ENCODE measurements at places on chromosomes 1 and 21. TPM values are rescaled to one million over a fixed set of nuclear protein-coding genes. Genes with fewer than 3 reads are reported as not detected.

The GUCA2B gene
- total RNA-seq: not detected

The PEAR1 gene
- total RNA-seq: 0.94 TPM

The C1QB gene
- total RNA-seq: 5.9 TPM

The TAF5L gene
- total RNA-seq: 26.6 TPM

The NEGR1 gene
- 34.7 TPM for total RNA-seq

The FAM167B gene
- not detected for total RNA-seq

The TMOD4 gene
- total RNA-seq: not detected

The SV2A gene
- 75.7 TPM for total RNA-seq

The RHBDL2 gene
- total RNA-seq: not detected

The LCE1D gene
- not detected for total RNA-seq

The ABCG1 gene
- 27.5 TPM for total RNA-seq

The CYP4A11 gene
- total RNA-seq: 0.31 TPM

The KRTAP19-5 gene
- total RNA-seq: not detected

The ANKRD34A gene
- total RNA-seq: 2.5 TPM

The FAM177B gene
- total RNA-seq: not detected

The TPR gene
- 99.2 TPM for total RNA-seq

The PDZK1 gene
- total RNA-seq: 0.31 TPM

The GNAT2 gene
- not detected for total RNA-seq

The TMEM82 gene
- not detected for total RNA-seq

The PWP2 gene
- 8.1 TPM for total RNA-seq

The NR5A2 gene
- not detected for total RNA-seq

The ANKRD45 gene
- total RNA-seq: 21.3 TPM

The ZNF281 gene
- 44.4 TPM for total RNA-seq

The SERTAD4 gene
- total RNA-seq: 5.6 TPM

The KHDC4 gene
- total RNA-seq: 61.7 TPM

The HSD3B2 gene
- not detected for total RNA-seq

The MYBPH gene
- not detected for total RNA-seq

The NEK2 gene
- 3.8 TPM for total RNA-seq

The AMIGO1 gene
- 13.1 TPM for total RNA-seq

The SELL gene
- 0.31 TPM for total RNA-seq

The ZFP69B gene
- 23.8 TPM for total RNA-seq

The GPR157 gene
- under 0.01 TPM for total RNA-seq

The SPRR4 gene
- not detected for total RNA-seq

The OPRD1 gene
- total RNA-seq: 0.31 TPM

The DISP1 gene
- 21.0 TPM for total RNA-seq

The PPIAL4G gene
- total RNA-seq: 2.2 TPM

The LCA5L gene
- total RNA-seq: not detected

Data from parietal lobe (tissue), 2 donors.